ENCODE measurements at places on chromosomes 4 and X.

GRCh38 chrX:13770013-13770535, 35.5 kb downstream of the OFD1 start:
- DNase-seq: no peak

- no peak for DNase-seq
Measured at GRCh38 chr4:61837395-61837794, 637.3 kb downstream of the ADGRL3 start.

GRCh38 chrX:69145714-69146113, 19.5 kb downstream of the PJA1 start:
- no peak for DNase-seq

GRCh38 chr4:186727977-186728519, 4.4 kb upstream of the FAT1 start:
- no peak for DNase-seq

- no peak for DNase-seq
Measured at GRCh38 chr4:4302416-4302815, 12.4 kb downstream of the ZBTB49 start.

Data from cerebellar nuclear complex (tissue), 1 donor.